ENCODE measurements at places on chromosomes 4 and X. TPM values are rescaled to one million over a fixed set of nuclear protein-coding genes. Genes with fewer than 3 reads are reported as not detected.

The PASD1 gene
- polyA plus RNA-seq: not detected

DNA sequence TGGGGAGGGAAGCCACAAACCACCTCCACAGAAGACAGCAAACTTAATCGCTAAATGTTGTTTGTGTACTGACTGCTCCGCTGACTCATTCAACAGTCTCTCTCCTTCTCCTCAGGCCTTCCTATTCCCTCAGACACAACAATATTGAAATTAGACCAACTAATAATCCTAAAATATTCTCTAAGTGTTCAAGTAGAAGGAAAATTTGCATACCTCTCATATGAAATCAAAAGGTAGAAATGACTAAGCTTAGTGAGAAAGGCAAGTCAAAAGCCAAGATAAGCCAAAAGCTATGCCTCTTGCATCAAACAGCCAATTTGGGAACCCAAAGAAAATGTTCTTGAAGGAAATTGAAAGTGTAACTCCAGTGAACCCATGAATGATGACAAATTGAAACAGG, 75.7 kb upstream of the ARHGAP24 start:
- no peak for DNase-seq

The SHISA3 gene
- polyA plus RNA-seq: 10.9 TPM

- no peak for DNase-seq
Measured at GRCh38 chrX:5644776-5645175, 583.9 kb downstream of the NLGN4X start.

The FATE1 gene
- not detected for polyA plus RNA-seq

- DNase-seq: no peak
Measured at GRCh38 chr4:91471280-91471679, 832.5 kb upstream of the GRID2 start.

GRCh38 chr4:15237648-15238230, 190.1 kb upstream of the C1QTNF7 start:
- DNase-seq: no peak

DNA sequence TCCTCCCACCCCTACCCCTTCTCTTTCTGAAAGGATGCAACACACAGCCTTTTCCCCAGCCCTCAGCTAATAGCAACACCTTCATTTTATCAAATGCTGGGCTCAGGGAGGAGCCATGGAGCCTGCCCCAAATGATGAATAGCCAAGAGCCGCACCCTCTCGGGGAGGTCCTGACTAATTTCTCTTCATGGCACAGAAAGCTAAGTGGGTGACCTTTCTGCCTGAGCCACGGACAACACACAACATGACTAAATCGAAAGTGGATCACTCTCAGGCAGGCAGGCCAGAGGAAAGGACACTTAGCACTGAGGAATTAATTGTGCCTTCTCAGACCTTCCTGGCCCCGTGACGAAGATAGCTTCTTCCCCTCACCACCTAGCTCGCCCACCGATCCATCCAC, 165.1 kb upstream of the RAI2 start:
- DNase-seq: no peak

- no peak for DNase-seq
Measured at GRCh38 chr4:34973650-34974312, 1270.5 kb downstream of the ARAP2 start.

DNA sequence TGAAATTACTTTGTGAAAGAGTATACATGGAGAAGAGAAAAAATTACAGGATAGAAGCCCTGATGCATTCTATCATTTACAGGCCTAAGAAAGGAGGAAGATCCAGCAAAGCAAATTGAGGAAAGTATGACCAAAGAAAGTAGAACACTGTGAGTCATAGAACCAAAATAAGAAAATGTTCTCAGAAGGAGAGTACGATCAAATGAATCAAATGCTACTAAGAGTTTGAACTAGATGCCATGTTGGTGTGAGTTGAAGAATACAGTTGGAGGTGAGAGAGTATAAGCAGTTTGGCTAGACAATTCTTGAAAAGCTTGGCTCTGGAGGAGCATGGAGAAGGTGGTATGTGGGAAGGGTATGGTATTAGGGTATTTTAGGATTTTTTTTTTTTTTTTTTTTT, 161.8 kb downstream of the RPA4 start:
- no peak for DNase-seq

- DNase-seq: no peak
Measured at GRCh38 chr4:149077181-149077580, 635.0 kb upstream of the NR3C2 start.

The LDOC1 gene
- polyA plus RNA-seq: 43.6 TPM

DNA sequence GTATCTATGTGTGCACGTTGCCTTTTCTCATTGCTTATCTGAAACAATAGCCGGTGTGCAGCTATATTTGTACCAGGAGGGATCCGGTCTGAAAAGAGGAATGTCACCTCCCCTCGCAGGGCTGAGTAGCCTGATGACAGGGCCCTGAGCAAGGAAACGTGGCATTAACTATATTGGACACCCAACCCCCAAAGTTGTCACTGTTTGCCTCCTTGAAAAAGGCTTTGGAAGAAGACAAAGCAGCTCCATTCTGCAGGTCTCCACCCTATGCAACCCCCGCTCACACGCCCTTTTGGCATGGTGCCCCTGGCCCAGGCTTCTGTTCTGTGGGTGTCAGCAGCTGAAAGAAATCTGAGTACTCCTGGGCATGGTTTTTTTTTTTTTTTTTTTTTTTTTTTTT, 8.2 kb downstream of the PRRG3 start:
- DNase-seq: peak; percentile 70

DNA sequence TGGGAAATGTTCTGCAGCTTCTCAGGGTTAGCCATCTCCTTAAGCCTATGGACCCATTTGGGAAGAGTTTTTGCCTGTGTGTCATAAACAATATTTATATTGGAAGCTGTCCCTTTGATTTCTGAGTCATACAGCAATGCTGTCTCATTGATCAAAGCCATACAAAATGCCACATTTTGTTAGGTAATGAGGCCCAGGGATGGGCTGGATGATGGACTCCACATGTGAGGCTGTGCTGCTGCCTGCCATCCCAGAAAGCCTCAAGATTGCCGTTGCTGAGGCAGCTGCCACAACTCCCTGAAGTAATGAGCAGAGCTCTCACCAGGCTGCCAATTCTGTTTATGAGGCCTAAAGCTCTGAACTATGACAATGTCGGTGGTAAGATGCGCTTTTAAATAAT, 12.2 kb upstream of the GJB1 start:
- DNase-seq: no peak

The PDHA2 gene
- not detected for polyA plus RNA-seq

GRCh38 chrX:9310616-9311015, 154.2 kb upstream of the TBL1X start:
- no peak for DNase-seq

- no peak for DNase-seq
Measured at GRCh38 chr4:42482516-42483327, 85.4 kb downstream of the SHISA3 start.

DNA sequence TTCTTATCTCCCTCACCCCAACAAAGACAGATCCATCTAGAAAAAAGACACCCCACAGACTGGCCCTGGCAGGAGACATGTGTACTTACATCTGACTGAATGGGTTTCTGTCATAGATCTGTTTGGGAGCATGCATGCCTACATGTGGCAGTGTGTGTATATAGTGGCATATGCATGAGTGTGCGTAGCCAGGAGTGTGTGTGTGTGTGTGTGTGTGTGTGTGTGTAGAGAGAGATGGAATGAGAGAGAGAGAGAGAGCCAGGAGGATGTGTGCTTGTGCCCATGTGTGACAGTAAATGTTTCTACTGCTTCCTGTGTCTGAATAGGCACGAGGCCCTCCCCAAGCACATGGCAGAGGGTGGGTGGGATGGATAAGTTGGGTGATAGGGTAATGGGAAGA, 37.1 kb downstream of the EFNB1 start:
- DNase-seq: no peak

GRCh38 chr4:141465171-141465570, 171.2 kb upstream of the IL15 start:
- DNase-seq: no peak

DNA sequence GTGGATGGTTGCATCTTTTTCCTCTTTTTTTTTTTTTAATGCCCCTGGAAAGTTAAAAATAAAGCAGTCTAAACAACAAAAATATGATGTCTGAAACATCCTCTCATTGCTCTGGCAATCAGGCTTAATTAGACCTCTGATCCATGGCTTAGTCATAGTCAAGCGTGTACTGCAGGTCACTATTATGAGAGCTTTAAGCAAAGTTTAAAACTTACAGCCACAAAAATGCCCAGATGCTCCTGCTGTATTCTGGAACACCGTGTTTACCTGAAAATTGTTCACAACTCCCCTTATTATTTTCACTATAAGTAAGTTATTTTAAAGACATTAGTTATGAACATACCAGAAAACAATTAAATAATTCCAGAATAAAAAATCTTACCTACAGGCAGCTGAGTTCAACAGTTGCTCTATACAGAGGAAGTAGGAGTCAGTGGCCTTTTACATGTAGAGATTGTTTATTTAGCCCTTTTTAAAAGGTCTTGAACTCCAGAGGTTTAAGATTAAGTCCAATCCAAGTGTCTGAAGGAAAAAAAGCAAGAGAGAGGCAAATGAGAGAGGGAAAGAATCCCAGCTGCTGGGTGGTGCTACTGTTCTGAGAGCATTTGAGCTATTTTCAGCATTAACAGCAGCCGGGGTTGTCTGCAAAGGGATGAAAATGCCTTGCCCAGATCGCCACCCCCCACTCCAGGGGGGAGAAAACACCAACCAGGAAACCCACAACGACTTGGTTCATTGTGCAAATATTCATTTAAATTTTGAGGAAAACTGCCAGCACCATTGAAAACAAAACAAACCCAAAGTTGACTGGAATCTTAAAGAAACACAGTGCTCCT, 36.9 kb downstream of the SORBS2 start:
- DNase-seq: no peak

DNA sequence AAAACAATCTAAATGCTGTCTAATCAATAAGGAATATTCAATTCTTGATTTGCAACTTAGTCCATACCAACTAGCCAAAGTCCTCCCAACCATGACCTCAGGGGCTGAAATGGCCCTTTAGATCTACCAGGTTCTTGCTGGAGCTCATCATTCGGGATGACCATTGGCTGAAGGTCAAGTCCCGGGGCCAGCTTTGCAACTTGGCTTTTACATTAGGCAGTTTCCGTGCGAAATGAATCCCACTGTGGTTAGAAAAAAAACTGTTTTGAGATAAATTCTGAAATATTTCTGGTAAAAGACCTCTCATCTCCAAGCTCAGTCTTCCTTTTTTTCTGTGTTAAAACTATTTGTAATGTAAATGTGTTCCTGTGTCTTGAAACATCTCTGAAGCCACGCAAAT, 178.6 kb downstream of the TENM3 start:
- peak; percentile 43 for DNase-seq

- DNase-seq: no peak
Measured at GRCh38 chrX:22406201-22406737, 133.6 kb downstream of the CBLL2 start.

DNA sequence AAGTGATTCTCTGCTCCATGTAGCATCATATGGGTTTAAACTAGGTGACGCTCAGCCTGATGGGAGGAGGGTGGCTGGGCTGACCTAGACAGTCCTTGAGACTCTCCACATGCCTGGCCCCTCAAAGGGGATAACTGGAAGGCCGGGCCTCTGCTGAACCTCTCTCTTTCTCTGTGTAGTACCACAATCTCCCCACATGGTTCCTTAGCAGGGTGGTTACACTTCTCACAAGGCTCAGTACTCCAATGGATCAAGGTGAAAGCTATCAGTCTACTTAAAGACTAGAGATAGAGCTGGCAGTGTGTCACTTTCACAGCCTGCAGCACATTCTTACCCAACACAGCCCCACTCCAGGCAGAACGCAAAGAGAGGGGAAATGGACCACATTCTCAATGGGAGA, 80.4 kb downstream of the LDB2 start:
- DNase-seq: no peak

The NPFFR2 gene
- not detected for polyA plus RNA-seq

GRCh38 chr4:15479913-15480185, 10.2 kb downstream of the CC2D2A start:
- DNase-seq: peak; percentile 54

GRCh38 chr4:32661229-32661628, 1941.1 kb downstream of the PCDH7 start:
- DNase-seq: no peak

- peak; percentile 95 for DNase-seq
Measured at GRCh38 chrX:77894921-77895886, at the start of gene MAGT1. Gene MAGT1, minus strand, starts transcription at chrX:77895435. Its CDS starts 25 bp downstream, at chrX:77895410.

DNA sequence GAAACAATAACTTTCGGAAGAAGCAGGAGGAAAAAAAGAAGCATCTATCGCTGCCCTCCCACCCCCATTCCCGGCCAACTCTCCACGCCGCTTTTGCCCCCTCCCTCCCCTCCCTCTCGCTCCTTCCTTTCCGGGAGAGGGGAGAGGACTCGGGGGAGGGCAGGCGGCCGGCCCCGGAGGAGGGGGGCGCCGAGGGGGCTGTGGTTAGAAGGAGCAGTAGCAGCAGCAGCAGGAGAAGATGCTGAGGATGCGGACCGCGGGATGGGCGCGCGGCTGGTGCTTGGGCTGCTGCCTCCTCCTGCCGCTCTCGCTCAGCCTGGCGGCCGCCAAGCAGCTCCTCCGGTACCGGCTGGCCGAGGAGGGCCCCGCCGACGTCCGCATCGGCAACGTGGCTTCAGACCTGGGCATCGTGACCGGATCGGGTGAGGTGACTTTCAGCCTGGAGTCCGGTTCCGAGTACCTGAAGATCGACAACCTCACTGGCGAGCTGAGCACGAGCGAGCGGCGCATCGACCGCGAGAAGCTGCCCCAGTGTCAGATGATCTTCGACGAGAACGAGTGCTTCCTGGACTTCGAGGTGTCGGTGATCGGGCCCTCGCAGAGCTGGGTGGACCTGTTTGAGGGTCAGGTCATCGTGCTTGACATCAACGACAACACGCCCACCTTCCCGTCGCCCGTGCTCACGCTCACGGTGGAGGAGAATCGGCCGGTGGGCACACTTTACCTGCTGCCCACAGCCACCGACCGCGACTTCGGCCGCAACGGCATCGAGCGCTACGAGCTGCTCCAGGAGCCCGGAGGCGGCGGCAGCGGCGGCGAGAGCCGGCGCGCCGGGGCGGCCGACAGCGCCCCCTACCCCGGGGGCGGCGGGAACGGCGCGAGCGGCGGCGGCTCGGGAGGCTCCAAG, 1.3 kb downstream of the PCDH7 start:
- no peak for DNase-seq

- no peak for DNase-seq
Measured at GRCh38 chrX:4710618-4711433, 997.4 kb upstream of the PRKX start.

The CA5B gene
- polyA plus RNA-seq: 3.4 TPM

The FMR1NB gene
- polyA plus RNA-seq: not detected

- no peak for DNase-seq
Measured at GRCh38 chr4:107718351-107718965, 1.6 kb downstream of the PAPSS1 start.

GRCh38 chrX:11540532-11541377, 125.0 kb downstream of the ARHGAP6 start:
- DNase-seq: peak; percentile 24

DNA sequence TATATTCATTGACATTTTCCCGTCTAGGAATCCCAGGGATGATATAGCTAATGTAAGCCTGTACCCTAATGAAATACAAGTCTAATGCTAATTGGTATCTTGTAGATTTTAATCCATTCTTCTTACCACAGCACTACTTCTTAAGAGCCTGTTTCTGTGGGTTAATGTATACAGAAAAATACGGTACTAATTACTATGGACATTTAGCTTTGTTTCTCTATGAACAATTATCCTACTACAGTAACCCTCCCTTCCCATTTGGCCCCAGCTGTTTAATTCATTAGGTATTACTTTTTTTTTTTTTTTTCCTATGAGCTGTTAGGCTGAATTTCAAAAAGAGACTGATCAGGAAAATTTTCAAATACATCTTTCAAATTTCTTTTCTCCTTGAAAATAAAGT, 245.1 kb upstream of the SLC7A11 start:
- DNase-seq: peak; percentile 8
